ENCODE measurements at places on chromosomes 1 and 21.

GRCh38 chr1:181777286-181777685 lies 284.2 kb downstream of the ZNF648 start:
- DNase-seq, result no peak

- no peak for DNase-seq
Measured at GRCh38 chr1:189463166-189463565, 1014.5 kb downstream of the BRINP3 start.

- no peak for DNase-seq
Measured at GRCh38 chr21:34330055-34330454, 33.8 kb upstream of the KCNE2 start.

DNA sequence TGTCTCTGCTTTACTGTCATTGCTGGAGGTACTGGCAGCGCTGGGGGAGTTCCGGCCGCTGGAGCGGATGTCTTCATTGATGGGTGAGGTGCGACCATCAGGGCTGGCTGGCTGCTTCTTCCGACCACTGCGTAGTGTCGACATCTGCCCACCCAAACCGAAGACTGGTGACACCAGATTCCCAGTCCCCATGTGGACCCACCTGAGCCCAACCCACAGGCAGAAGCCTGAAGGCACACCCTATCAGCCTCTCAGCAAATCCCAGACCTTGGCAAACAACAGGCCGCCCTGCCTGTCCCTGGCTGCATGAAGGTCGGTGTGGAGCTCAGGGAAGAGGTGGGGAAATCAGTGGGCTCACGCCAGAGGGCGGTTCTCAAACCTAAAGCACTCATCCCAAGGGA lies 44.8 kb downstream of the SLC45A1 start:
- DNase-seq, result no peak

- no peak for DNase-seq
Measured at GRCh38 chr21:16752475-16752857, 760.4 kb upstream of the CXADR start.

DNA sequence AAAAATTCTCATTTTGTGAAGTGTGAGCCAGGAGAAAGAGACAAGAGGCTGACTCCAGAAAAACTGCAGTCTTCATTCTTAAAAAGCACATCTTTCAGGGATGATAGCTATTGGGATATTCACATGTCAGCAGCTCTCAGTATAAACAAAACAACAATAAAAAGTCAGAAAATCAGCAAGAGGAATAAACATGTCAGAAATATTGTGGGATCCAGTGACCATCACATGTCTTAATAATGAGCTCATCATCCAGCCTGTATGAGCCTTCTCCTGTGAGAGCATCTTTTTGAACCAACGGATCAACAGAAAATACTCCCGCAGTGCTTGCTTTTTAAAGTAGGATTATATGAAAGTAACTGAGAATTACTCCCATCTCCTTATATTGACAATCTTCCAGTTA lies 241.6 kb downstream of the SMYD3 start:
- no peak for DNase-seq

DNA sequence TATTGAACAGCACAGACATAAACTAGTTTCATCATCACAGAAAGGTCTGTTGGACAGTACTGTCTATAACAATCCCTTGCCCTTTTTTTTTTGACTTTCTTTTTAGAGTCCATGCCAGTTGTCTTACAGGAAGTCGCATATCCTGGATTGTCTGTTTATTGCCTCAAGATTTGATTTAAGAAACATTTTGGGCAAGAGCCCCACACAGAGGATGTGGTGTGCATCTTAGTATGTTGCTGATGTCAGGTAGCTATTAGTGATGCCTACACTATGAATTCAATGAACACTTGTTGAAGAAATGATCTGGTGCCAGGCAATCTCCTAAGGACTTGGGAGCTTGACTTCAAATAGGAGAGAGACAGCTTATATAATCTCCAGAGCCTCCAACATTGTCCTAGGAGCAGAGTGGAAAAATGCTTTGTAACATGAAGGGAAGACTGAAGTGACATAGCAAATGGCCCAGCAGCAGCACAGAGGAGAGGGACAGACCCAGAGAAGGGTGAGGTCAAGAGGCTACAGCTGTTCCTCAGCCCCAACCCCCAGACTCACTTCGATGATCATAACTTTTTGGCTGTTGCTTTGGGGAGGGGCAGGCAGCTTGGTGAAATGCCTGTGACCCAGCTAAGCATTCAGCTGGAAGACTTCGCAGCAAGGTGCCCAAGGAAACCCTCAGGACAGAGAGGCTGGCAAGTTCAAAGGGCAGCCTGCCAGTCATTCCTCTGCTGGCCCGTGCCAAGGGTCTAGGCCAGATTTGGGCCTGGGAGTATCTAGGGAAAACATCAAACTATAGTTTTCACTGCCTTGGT lies 7.5 kb upstream of the RAB29 start:
- no peak for DNase-seq

DNA sequence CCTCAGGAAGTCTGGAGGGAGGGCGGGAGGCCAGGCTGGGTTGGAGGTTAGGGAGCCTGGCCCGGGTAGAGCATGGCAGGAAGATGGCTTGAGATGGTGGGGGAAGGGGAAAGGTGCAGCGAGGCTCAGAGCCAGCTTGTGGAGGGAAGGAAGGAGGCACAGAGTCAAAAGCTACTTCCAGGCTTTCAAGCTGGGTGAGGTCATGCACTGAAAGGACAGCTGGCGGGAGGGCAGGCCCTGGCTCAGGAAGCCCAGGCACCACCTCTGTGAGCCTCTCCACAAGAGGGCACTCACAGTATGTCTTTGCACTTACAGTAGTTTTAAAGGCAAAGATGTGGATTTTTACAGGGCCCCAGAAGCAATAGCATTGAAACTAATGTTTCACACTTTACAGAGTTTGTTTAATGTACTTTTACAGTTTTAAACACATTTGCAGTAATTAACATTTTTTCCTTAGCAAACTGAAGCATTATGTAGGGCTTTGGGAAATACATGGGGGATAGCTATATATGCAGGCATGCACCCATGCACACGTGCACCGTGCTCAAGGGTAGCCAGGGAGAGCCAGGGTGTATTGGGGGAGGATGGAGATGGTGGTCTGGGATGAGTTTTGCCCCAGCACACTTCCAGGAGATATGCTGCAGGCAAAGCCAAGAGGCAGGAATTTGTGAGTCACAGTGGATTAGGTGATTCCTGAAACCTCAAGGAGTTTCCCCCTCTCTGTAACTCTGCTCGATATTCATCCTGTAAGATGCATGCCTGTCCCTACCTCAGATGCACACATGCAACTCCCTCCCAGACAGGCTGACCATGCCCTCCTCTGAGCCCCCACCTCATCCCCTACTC lies 6.1 kb upstream of the ADAM15 start:
- no peak for DNase-seq

- DNase-seq, result no peak
Measured at GRCh38 chr1:226937940-226938725, 2.0 kb upstream of the COQ8A start.

DNA sequence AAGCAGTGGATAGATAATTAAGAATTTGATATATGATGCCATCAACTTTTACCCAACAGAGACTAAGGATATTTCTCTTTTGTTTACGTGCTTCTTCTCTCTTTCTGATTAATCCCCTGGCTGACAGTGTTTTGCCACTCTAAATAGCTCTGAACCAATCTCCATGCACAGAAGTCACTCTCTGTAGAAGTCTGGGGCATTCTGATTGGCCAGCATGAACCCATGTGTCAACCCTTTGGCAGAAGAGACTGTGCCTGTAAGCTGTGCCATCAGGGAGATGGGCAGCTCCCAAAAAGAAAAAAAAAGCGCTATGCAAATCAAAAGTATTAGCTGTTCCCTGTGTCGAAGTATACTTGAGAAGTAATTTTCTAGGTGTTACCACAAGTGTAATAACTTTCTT lies 34.1 kb upstream of the NRIP1 start:
- DNase-seq, result no peak

GRCh38 chr1:221294242-221294641 lies 415.0 kb downstream of the HLX start:
- DNase-seq, result no peak

GRCh38 chr1:29991025-29991424 lies 732.4 kb downstream of the MATN1 start:
- DNase-seq, result no peak

DNA sequence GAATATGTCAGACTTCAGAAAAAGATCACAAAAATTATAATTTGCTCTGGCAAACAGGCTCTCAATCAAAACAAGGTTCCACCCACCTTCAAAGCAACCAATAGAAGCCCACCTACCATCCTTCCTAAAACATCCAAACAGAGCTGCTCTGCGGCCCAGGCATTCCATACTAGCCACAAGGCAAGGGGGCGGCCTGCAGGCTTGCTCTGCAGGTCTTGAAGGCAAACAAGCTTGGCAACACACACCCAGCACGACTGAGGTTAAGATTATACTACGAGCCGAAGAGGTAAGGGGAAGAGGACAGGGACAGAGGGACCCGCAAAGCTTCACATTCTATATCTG lies 207.3 kb downstream of the SLC45A1 start:
- no peak for DNase-seq

- DNase-seq, result no peak
Measured at GRCh38 chr1:66397192-66397591, 136.8 kb upstream of the SGIP1 start.

DNA sequence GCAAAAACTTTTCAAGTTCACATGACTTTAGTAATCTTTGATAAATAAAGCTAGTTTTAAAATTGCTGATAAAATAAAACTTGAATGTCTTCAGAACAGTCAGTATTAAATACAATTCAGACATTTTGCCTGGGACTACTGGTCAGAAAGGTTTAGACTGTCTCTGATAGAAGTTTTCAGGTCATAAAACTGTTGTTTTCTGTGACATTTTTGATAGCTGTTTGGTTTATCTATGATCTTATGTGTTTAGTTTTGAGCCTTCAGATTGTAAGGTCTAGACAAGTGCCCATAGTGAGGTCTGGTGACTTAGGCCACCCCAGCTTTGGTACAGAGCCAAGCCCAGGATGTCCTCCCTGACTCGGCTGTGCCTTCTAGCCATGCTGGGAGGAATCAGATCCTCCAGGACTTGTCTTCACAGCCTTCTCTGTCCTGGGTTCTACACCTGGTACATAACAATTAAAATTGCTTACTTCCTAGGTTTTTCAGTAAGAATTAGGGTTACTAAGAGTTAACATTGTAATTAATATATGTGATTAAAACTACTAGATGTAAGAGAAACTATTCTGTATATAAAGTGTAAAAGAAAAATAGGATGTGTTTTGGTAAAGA lies 15.1 kb upstream of the DNAH14 start:
- DNase-seq, result no peak

- DNase-seq, result no peak
Measured at GRCh38 chr1:13494025-13494424, 19.8 kb downstream of the LRRC38 start.

Measured in stimulated activated CD4-positive, alpha-beta T cell treated with anti-CD3 and anti-CD28 coated beads, Interleukin-1b, Interleukin-23, amount 100 ng/mL, for 4 hours (primary cell).